ENCODE measurements at places on chromosomes 2 and 18.
A peak's percentile ranks its signal among the peaks of the same experiment; 100 is the strongest.

DNA sequence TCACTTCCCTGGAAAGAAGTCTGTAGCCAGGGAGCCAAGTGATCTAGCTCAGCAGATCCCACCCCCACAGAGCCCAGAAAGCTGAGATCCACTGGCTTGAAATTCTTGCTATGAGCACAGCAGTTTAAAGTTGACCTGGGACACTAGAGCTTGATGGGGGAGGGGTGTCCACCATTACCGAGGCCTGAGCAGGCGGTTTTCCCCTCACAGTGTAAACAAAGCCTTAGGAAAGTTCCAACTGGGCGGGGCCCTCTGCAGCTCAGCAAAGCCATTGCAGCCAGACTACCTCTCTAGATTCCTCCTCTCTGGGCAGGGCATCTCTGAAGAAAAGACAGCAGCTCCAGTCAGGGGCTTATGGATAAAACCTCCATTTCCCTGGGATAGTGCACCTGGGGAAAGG lies 887.2 kb upstream of the LRATD1 start:
- DNase-seq, result no peak

DNA sequence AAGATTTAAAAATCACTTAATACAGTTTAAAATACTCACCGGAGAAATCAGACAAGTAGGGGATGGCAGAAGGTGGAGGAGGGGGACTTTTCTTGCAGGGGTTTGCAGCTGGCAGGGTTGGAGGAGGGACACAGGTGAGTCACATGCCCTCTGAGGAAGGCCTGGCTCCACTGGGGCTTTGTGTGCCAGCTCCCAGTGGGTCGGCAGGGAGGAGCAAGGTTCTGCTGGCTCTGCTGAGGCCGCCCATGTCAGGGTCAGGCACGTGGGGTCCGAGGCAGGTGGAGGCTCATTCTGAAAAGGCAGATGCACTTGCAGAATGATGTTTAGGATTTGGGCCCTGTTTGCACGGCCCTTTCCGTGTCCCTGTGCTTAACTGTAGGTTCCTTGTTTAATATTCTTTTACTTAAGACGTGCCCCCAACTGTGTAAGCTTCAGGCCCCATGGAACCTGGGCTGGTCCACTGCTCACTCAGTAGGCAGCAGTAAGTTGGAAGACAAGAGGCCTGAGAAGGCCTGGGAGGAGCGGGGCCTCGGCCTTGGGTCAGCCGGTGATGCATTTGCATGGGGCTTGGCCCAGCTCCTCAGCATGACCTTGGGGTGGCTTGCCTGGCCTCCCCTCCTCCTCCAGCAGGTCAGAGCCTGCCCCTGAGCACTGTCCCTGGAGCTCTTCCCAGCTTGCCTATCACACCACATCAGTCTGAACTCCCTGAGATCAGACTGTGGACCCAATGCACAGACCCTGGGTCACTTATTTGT lies 141.0 kb downstream of the GLI2 start:
- no peak for DNase-seq

DNA sequence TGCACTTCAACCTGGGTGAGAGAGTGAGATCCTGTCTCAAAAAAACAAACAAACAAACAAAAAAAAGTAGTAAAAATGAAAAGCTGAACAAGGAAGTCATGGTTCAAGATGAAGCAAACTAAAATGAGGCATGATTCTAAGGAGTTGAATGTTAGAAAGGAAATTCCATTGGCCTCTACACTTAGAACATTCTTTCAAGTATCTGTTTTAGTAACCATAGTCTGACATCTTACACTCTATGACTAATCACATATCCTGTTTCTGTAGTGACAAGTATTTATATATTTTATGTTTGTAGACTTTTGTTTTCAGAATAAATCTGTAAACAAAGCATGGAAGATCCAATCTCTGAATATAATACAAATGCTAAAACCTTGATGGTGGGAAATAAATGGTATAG lies 164.1 kb downstream of the KIAA1328 start:
- DNase-seq, result peak; percentile 37

DNA sequence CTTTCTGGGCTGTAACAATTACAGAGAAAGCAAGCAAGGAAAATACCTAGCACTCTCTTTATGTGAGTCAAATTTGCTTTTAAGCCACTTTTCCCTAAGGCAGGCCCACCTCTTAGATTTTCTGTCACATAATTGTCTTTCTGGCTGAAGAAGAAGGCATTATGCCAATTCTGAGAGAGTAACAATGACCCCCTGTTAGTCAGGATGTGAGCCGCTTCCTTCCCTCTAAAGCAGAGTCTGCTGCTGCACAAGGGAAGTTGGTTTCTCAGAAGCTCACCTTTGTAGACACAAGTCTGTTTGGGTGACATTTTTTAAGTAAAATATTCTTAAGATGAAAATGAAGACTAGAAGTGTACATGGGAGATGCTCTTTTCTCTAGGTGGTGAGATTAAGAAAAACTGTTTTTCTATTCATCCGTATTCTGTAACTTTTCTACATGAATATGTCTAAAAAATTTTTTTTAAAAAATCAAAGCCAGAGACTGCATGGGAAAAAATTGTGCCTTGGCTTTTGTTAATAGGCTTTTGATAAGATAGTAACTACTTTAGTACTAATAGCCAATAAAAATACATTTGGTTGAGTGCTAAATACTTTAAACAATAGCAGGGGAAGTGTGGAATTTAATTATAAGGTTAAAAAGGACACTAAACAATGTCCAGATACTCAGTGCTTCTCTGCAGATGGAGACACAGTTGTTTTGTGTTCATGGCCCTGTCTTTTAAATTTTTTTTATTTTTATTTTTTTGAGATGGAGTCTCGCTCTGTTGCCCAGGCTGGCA lies 33.4 kb upstream of the VPS54 start:
- no peak for DNase-seq

- no peak for DNase-seq
These were observed 53.2 kb downstream of the ZAP70 start for GRCh38 chr2:97766567-97766966.

GRCh38 chr18:36364911-36365624 lies 67.6 kb downstream of the FHOD3 start:
- no peak for DNase-seq

DNA sequence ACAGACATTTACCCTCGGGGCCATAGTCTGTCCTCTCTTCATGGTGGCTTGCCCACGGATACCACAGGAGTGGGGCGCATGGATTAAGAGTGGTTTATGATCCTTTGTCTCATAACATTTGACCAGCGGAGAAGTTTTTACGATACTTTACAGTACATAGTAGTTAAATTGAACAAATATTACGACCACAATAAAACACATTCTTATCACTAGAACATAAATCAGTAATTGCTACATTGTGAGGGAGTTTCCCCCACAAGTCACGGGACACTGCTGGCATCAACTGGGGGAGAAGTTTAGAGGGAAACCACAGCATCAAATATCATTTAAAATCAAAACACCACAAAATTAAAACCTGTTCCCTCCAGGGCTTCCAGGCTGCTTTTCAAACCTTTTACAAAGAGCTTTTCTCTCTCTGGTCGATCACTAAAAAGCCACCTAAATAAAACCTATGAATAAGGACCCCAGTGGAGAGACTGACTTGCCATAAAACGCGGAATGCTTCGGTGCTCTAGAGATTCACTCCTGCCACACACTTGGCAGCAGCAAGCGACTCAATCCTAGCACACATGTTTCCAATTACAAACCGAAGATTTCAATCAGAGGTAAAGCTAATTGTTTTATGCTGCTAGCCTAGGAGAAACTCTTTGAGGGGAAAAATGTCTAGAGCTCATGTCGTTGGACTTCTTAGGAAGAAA lies 173.7 kb upstream of the HNRNPA3 start:
- peak; percentile 65 for DNase-seq

GRCh38 chr2:39989888-39990287 lies 210.8 kb upstream of the THUMPD2 start:
- no peak for DNase-seq
